Spinal cord (tissue), 10 donors: ENCODE measurements at places on chromosomes 6 and 20. TPM values are rescaled to one million over a fixed set of nuclear protein-coding genes. Genes with fewer than 3 reads are reported as not detected.

GRCh38 chr6:111447051-111447450, 36.0 kb downstream of the REV3L start:
- no peak overlapping the region for H3K4me3 ChIP-seq
- no peak overlapping the region for H3K27ac ChIP-seq
- no peaks in the 10 kb centered on the region for H3K27me3 ChIP-seq
- no peak for DNase-seq

- H3K36me3 ChIP-seq, result no peaks in the 10 kb centered on the region
- no peaks in the 10 kb centered on the region for H3K4me1 ChIP-seq
- no peaks in the 10 kb centered on the region for H3K27me3 ChIP-seq
- no peak for DNase-seq
- no peak overlapping the region for H3K4me3 ChIP-seq
- no peak overlapping the region for H3K27ac ChIP-seq
Measured at GRCh38 chr6:106556368-106556960, 72.8 kb downstream of the RTN4IP1 start.

- DNase-seq, result no peak
- H3K4me3 ChIP-seq, result no peak overlapping the region
- H3K27me3 ChIP-seq, result no peaks in the 10 kb centered on the region
- no peaks in the 10 kb centered on the region for H3K36me3 ChIP-seq
Measured at GRCh38 chr6:144159223-144159622, 8.9 kb downstream of the STX11 start.

The FYN gene
- 273 TPM for total RNA-seq
